ENCODE measurements at places on chromosomes 1 and 21. TPM values are rescaled to one million over a fixed set of nuclear protein-coding genes. Genes with fewer than 3 reads are reported as not detected.

GRCh38 chr1:203269654-203270020 lies 35.7 kb upstream of the BTG2 start:
- ATAC-seq = no peak

GRCh38 chr21:25637851-25638659 lies 1.0 kb upstream of the JAM2 start:
- no peak for ATAC-seq

CD1C gene
- total RNA-seq = 0.62 TPM

FOXD2 gene
- 1.6 TPM for total RNA-seq

CLK2 gene
- 45.8 TPM for total RNA-seq

OPRD1 gene
- total RNA-seq = 1.0 TPM

KCNN3 gene
- 24.2 TPM for total RNA-seq
